ENCODE measurements at places on chromosomes 2 and 18.

- no peak for DNase-seq
These were observed 4.1 kb downstream of the CTDSP1 start for GRCh38 chr2:218403810-218404209.

DNA sequence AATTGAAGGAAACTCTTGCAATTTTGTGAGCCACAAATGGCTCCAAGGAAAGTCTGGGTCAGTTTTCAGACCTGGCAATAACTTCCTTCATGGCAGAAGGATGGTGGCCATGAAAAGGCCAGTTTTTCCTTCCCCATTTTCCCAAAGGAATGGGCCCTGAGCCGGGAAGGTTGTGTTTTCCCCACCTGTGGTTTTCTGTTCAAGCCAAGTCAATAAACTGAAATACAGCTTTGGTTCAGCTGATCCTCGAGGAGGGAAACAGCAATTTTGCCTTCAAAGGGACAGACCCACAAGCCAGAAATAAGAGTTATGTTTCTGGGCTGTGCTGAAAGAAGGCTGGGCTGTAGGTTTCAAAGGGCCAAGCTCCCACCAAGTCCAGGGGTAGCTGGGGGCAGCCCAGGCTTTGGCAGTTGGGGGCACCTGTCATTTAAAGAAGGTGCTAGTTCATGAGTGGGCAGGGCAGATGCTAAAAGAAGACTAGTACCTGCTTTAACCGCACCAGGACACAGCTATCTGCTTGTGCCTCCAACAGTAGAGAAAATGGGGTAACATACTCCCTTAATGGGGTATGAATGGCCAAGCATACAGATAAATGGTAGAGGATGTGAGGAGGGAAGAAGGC lies 97.0 kb downstream of the TTC32 start:
- DNase-seq = no peak

GRCh38 chr2:163692081-163692480 lies 43.7 kb downstream of the FIGN start:
- DNase-seq = no peak

GRCh38 chr2:179264368-179265081 lies at the start of gene SESTD1:
SESTD1 (minus strand) TSS chr2:179264832; CDS start chr2:179191841, 72,991 bp downstream.
- DNase-seq = no peak

DNA sequence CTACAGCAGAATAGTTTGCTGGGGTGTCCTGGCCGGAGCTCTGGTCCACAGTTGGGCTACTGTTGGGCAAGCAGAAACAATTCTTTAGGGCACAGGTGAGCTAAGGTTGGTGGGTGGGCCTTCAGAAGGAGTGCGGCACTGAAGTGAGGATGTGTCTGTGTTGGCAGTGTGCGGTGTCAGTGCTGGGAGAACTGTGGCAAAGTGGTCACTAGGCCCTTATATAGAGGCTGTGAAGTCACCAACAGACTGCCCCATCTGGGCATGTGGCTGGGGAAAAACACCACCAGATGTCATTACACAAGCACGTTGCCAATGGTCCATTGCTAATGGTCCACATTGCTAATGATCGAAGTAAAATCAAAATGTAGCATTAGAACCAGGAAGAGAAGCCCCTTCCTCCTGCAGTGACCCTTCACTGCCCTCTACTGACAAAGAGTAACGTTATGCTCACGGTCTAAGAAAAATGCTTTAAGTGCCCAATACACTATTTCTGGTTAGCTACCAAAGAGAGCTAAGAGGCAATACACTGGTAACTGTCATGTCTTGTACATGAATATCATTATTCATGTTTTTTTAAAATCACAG lies 21.3 kb downstream of the SCN1A start:
- DNase-seq = no peak

DNA sequence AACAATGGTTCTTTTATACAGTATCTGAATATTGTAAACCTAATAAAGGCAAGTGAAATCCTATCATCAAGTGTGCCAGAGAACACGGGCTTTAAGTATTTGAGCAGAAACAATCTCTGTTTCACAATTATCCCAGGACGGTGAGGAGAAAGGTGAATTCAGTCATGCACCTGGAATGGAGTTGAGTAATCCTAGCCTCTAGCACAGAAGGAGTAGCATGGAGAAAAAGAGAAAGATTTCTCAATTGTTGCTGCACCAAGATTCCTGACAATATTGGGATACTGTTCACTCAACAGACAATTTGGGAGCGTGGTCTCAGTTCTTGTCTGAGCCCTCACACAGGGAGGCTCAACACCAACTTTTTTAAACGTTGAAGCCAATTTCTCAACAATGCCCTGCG lies 510.6 kb downstream of the SOX11 start:
- DNase-seq = no peak

GRCh38 chr2:195021711-195022507 lies 635.1 kb upstream of the SLC39A10 start:
- no peak for DNase-seq

DNA sequence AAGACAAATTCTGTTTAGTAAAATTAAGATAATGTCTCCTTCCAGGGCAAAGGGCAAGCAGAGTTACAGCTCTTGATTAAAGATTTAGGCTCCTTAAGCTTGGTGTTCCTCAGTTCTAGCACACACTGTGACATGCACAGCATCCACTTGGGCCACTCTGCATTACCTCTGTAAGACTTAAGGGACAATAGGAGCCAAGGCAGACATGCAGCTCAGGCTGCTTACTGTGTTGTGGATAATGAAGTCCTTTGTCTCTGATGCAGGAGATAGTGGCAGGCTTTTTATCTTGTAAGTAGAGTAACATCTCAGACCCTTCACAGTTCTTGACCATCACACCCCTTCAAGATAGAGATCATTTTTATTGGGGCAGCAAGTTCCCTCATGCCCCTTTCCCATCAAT lies 31.2 kb downstream of the RBM45 start:
- DNase-seq = no peak

GRCh38 chr2:29620890-29621289 lies 300.5 kb downstream of the ALK start:
- DNase-seq = no peak

DNA sequence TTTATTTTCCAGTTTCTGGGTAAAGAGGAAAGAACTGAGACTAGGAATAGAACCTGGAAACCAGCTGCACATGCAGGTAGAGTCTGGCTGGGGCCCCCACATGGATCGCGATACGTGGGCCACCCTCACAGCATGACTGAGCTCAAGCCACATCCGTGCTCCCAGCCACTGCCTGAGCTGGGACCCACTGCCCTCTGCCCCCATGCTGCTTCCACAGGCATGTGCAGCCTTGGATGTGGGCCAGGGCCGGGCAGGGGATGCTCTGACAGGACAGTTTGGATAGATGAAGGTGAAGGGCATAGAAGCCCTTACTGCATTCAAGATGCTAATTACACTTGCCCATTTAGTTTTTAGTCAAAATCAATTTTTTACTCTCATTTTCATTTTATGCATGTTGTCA lies 321.2 kb downstream of the DCDC2C start:
- DNase-seq = no peak

DNA sequence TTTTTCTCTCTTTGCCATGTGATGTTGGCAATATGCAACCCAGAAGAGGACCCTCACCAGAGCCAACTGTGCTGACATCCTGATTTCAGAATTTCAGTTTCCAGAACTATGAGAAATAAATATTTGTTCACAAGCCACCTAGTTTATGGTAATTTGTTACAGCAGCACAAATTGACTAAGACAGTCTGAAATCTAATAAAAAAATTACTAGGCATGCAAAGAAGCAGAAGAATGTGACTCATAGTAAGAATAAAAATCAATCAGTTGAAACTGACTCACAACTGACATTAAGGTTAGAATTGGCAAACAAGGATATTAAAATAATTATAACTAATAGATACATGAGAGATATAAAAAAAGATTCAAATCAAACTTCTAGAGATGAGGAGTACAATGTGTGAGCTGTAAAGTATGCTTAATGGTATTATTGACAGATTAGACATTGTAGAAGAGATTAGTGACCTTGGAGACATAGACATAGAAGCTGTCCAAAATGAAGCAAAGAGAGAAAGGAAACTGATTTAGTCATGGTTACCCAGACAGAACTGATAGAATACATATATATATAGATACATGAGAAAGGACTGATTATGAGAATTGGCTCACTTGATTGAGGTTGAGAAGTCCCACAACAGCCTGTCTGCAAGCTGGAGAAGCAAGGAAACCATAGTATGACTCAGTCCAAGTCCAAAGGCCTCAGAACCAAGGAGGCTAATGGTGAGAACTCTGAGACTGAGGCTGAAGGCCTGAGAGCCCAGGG lies 27.8 kb upstream of the TTC39C start:
- DNase-seq = no peak

DNA sequence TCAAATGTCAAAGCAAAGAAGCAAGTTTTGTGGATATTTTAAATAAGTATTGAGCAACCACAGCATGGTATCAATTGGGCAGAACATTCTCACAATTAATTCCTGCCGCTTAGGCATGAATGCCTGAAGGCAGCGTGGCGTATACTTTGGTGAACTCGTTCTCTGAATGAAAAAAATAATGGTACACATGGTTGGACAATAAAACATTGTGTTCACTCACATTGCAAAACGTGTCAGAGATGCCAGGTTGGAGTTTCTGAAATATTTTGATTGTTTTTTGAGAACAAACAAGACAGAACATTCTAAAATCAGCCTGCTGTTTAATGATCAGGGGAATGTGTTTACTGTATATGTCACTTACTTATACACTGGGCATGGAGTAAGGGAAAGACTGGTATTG lies 254.2 kb downstream of the CDH2 start:
- no peak for DNase-seq

DNA sequence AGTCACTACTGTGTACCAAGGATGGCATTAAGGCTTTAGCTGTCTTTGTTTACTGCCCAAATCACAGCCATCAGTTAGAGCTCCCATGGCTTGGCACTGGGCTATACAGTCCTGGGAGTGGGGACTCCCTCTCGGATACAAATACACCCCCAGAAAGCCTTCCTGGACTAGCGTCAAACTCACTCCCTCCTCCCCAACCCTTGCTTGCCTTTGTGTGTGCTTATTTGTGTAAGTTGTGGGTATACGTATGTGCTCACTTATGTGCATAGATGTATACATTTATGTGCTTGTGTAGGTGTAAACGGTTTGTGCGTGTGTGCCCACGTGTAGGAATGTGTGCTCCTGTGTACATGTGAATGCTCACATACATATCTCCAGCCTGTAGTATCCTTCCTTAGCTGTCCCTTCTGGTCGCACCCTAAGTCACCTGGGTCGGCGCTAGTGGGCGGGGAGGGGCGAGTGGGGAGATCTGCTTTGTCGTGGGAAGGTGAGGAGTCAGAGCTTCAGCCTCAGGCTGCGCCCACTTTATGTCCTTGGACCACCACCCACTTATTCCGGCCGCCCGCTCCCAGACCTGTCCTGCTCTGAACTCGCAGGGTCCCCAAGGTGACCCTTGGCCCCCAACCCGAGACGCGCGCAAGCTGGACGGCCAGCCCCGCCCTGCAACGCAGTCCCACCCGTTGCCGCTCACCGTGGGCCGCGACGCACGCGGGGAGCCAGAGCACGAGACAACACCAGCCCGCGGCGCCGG lies 461 bp downstream of the PRADC1 start:
- DNase-seq = no peak

GRCh38 chr2:106562268-106563186 lies 75.4 kb downstream of the CD8B2 start:
- DNase-seq = no peak

- DNase-seq = no peak
These were observed 3.6 kb downstream of the WDR43 start for GRCh38 chr2:28898048-28898447.

DNA sequence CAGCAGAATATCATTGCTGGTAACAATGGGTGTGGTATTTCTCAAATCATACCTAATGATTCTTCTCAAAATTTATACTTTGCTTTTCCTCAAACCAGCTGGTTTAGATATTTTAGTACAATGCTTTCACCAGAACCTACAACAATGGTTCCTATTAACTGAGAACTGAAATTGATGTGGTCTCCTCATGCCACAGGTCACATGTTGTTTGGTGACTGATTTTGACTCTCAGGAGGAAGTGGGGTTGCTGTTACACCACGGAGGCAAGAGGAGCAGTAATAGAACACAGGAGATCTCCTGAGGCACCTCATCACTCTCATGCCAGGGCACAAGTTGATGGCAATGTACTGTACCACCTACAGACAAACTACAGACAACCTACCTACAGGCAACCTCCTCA lies 3.0 kb upstream of the CEP68 start:
- no peak for DNase-seq

- DNase-seq = no peak
These were observed 1.5 kb downstream of the ODC1 start for GRCh38 chr2:10446631-10447030.

DNA sequence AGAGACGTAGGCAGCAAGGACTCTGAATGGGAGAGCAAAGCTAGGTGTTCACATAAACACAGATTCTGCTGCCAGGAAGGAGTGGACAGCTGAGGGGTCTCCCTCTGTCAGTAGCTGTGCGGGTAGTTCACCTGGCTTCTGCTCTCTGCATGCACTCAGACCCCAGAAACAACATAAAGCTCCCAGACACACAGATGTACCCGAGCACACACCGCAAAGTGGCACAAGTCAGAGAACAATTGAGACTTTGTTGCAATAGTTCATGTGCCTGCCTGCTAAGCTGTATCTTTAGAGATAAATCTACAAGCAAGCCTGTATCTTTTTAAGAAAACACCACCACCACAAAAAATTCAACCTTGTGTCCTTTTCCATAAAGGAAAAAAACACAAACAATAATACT lies 420.0 kb upstream of the ST6GAL2 start:
- no peak for DNase-seq

DNA sequence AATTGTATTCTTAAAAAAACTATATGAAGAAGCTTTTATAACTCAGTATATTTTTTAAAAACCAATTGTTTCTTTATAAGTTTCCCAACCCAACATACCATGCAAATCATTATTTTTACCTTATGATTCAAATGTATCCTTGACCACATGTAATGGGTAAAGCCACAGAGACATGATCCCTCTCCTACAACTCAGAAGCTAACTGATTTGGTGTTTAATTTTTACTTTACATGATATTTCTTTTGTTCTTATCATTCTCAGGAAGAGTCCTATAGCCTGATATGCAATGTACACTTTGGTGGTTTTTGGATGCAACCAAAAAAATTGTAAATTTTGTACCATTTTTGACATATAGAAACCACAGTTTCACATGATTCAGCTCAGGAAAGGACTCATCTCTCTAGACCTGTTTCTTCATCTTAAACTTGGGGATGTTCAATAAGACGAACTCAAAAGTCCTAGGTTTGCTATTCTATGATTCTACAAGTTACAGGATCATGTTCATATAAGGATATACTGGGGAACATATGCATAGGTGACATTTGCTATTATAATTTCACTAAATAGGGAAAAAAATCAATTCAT lies 85.2 kb upstream of the RBBP8 start:
- no peak for DNase-seq

DNA sequence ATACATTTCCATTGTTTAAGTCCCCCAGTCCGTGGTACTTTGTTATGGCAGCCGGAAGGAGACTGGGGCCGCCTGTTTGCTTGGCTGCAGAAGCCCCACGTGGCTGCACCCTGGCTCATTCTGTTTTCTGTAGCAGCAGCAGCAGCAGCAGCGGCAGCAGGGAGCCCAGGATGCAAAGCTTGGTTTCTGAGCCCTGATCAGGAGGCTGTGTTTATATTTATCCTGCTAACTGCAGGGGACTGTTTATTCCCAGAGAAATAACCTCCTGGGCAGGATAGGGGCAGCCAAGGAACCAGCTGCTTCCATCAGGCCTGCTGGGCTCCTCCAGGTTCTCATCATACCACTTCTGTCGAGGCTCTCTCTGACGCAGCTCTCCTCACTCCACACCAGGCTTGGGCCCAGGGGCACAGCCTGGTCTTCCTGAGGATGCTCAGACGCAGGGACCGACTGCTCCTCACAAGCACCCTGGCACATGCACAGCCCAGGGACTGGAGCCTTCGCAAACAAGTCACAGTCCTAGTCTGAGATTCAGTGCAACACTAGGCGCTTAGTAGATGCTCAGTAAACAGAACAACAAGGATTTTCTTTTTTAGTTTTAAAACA lies 139.0 kb downstream of the MSH2 start:
- no peak for DNase-seq

All from fibroblast of the conjunctiva (primary cell).